Cerebellum (tissue), 4 donors: ENCODE measurements at places on chromosomes 6 and 20.
A peak's percentile ranks its signal among the peaks of the same experiment; 100 is the strongest.

GRCh38 chr6:111068109-111068865 is 19.0 kb upstream of the SLC16A10 start:
- DNase-seq, result no peak

- no peak for DNase-seq
Observed at GRCh38 chr6:21000331-21000801, 466.1 kb downstream of the CDKAL1 start.

DNA sequence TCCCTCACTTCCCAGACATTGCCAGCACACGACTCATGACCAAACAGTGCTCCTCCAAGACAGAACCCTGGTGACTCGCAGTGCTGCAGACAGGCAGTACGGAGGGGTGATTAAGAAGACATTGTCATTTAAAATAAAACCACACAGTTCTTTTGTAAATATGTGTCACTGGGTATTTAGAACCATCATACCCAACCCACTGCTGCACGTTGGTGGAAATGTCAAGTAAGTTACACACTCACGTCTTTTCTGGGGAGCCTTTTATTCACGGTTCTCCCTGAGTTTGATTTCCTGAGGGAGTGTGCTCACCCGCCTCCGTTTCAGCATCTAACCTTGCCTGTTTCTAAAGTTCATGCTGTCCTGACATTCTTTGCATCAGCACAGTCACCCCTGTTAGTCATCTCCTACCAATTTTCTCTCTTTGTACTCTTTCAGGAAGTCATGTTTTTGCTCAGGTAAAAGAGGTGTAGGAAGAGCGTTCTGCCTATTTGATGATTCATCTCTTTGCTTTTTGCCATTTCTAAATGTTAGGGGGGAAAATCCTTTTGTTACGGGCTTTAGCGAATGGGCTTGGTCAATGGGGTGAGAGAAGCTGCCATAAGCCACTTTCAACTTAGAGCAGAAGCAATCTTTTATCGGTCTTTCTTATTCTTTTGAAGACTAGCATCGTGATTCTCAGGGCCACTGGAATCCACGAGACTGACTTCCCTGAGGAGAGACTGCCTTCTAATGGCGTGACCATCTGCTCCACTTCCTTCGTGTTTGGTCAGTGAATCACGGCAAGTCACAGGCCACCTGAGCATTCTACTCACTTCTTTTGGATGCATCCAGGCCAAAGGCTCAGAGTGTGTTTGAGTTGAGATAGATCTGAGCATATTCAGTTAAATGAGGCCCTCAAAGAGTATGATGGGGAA is 512.8 kb upstream of the JARID2 start:
- DNase-seq, result peak; percentile 30

GRCh38 chr20:34355427-34355826 is 7.6 kb upstream of the ITCH start:
- DNase-seq, result no peak

DNA sequence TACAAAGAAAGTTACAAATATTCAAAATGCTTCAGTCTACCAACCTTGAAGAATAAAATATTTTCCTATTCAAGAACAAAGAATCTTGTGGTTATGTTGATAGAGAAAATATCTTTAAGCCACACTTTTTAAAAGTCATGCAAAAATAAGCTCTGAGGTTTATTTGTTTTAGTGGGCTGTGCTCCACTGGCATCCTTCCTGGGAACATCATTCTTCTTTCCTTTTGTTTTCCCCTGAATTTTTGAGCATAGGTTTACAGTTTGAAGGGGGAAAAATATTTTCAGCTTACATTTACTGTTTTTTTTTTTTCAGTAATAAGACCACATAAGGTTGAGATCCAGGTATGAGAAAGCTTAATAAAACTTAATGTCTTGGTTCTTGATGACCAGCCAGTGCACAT is 72.0 kb upstream of the BACH2 start:
- no peak for DNase-seq

DNA sequence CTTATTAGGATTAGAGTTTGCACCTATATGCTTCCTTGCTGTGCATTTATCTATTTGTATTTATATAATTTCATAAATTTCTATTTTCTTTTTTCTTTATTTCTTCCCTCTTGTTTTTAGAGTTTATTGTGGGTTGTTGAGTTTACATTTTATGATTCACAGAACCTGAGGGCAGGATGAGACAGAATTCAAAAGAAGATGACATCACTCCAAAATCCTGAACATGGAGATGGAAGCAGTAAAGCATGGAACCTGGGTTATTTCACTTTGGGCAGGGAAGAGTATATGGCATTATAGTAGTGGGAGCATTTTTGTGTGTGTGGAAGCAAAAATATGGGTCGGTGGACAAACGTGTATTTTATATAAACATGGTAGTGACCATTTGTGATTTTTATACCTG is 157.5 kb downstream of the RFX6 start:
- no peak for DNase-seq

- DNase-seq, result no peak
Observed at GRCh38 chr6:141988327-141988726, 144.4 kb upstream of the GJE1 start.

GRCh38 chr6:65569505-65569904 is 137.5 kb downstream of the EYS start:
- no peak for DNase-seq

DNA sequence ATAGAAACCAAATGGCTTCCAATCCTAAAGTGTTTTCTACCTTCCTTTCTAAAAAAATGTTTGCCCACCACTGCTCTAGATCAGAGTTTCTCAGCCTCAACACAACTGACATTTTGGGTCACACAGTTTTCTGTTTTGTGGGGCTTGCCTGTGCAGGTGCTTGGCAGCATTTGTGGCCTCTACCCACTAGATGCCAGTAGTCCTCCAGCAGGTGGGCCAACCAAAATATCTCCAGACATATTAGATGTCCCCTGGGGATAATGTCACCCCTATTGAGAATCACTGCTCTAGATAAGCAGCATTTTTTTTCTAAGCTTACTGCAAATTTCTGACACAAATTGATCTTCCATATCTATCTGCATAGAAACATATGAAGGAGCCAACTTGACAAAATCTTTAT is 26.3 kb upstream of the EPM2A start:
- no peak for DNase-seq

- no peak for DNase-seq
Observed at GRCh38 chr6:53496797-53497375, 48.0 kb downstream of the GCLC start.

- no peak for DNase-seq
Observed at GRCh38 chr20:57877131-57877824, 167.5 kb upstream of the PMEPA1 start.

- DNase-seq, result no peak
Observed at GRCh38 chr20:5674176-5674660, 76.0 kb upstream of the SHLD1 start.

- DNase-seq, result no peak
Observed at GRCh38 chr6:11110921-11111768, at the start of gene ERVFRD-1. Gene ERVFRD-1 (minus strand): TSS chr6:11111725. CDS start chr6:11105310, 6,415 bp downstream.

DNA sequence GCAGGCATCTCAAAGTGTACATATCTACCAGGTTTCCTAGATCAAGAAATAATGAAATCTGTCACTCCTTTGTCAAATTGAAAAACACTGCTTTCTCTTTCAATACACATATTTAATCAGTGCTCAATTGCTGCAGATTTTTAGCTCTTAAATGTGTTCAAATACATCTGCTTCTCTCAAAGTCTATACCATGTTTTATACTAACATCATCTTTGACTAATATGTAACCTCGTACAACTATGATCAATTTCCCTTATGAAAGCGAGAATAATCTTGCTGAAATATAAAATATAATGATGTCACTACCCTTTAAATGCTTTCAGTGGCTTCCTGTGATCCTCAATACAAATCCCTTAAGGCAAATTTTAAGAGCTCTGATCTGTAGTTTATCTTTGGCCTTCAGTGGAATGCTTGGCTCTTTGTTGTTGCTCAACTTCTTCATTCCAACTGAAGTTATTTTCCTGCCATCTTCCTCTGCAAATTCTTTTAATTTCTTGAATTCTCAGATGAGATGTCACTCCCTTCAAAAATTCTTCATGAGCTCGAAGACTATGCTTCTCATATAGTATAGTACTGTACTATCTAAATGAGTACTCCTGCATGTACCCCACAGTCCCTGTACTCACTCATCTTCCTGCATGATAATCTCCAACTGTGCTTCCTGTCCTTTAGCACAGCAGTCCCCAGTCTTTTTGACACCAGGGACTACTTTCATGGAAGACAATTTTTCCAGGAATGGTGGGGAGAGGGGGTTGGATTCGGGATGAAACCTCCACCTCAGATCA is 545.1 kb upstream of the GJE1 start:
- no peak for DNase-seq

DNA sequence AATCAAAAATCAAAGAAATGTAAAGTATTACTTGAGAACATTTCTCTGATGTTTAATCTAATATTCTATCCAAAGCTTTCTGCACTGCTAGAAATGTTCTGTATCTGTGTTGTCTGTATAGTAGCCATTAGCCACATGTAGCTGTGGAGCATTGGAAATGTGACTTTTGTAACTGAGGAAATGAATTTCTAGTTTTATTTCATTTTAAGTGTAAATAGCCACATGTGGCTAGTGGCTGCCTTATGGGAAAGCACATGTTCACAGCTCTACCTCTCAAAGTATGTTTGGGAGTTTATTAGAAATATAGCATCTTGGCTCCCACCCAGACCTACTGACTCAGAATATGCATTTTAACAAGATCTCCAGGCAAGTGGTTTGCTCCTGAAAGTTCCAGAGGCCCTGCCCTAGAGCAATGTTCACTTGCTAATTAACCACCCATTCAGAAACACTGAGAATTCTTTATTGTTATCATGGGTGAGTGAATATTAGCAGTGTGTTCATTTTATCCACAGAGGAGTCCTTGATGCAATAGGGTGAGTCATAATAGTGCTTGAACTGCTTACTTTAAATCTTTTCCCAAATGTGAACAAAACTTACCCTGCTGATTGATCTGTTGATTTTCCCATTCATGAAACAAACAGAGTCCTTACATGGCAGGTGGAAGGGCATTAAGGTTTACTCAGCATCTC is 282.7 kb downstream of the PLCB1 start:
- DNase-seq, result no peak

DNA sequence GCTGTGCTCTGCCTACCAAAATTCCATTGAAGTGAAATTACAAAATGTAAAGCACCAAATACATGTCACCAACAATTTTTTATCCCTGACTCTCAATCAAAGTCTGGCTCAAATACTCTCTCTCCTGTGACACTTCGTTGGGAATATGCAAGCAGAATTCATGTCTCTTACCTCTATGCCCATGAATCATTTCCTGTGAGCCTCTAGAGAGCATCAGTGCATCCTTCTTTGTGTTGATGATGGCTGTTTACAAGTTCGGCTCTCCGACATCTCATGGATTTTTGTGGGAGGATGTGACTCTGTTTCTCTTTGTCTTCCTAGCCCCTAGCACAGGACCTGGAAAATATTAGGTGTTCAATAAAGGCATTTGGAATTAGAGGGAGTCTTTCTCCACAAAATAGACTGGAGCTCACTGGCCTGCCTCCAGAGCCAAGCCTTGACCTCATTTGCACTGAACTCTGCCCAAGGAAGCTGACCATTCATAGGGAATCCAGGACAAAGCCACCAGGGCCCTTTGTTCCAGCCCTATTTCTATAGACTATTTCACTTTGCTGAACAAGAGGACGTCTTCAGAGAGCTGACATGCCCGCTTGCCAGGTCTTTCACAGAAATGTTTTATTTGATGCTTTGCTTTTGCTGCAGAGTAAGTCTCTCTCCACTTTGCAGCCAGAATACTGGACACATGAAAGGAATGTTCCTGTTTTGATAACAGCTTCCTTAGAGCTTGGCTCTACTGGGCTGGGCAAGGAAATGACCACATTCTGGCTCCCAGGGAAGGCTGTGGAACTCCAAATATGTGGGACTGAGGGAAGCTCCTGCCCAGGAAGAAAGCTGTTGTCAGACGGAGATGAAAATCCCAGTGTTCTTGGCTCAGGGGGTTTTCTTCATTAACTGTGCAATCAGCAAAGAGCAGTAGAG is 194.5 kb upstream of the CDYL start:
- DNase-seq, result no peak

GRCh38 chr6:100237821-100238220 is 226.9 kb downstream of the SIM1 start:
- no peak for DNase-seq

- no peak for DNase-seq
Observed at GRCh38 chr6:42226161-42226611, 8.5 kb upstream of the MRPS10 start.

GRCh38 chr20:58008413-58008812 is 220.0 kb downstream of the ANKRD60 start:
- DNase-seq, result no peak

DNA sequence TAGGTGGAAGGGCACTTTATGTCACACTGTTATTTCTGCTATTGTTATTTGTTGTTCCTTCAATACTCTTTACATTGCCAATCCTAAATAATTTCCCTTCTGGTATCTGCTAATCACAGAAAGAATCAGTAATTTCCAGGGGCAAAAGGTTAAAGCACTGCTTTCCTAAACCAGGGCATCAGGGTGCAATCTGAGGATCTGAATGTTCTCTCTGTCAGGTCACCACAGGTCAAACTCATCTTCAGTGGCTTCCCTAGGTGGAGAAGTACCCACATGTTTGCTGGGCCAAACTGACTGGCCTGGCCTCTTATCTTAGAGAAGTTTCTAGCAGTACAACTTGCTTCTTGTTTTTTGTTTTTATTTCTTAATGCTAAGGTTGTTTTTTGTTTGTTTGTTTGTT is 118.7 kb downstream of the OPRM1 start:
- DNase-seq, result no peak

DNA sequence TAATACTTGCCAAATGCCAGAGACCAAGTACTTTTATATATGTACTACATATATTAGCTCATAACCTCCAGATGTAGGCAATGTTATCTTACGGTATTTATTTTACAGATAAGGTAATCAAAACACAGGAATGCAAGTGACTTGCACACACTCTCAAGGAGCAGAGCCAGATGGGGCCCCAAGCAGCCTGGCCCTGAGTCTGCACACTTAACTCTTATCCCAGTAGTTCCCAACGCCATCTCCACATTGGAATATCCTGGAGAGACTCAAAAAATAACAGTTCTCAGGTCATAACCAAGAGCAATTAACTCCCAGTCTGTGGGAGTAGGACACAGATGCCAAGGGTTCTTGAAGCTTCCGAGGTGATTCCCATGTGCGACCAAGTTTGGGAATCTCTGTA is 398.7 kb downstream of the PHF3 start:
- no peak for DNase-seq

DNA sequence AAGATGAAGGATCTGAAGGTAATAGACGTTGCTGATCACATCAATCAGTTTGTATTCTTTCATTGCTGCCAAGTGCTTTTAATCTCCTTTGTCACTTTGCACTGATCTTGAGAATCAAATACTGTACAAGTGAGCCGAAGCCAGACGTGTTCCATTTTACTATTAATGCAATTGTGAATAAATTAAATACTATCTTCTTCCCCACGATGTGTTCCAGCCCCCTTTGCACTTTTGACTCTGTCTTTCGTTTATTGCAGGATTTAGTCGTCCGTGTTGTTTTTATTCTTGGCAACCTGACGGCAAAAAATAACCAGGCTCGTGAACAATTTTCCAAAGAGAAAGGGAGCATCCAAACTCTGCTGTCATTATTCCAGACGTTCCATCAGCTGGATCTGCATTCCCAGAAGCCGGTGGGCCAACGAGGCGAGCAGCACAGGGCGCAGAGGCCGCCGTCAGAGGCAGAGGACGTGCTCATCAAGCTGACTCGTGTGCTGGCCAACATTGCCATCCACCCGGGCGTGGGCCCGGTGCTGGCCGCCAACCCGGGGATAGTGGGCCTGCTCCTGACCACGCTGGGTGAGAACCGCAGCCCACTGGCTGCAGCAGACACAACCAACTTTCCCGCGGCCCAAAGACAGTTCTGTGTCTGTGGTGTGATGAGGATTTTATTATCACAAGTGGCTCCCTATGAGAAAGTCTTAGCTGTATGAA is 104.7 kb downstream of the ARMC2 start:
- DNase-seq, result no peak

- no peak for DNase-seq
Observed at GRCh38 chr20:62068997-62069396, 3.3 kb upstream of the TAF4 start.
